ENCODE measurements at places on chromosomes 2 and 18.

- no peak for DNase-seq
These were observed 51.0 kb upstream of the SERPINB2 start for GRCh38 chr18:63836456-63836855.

GRCh38 chr2:224151161-224151560 is 112.1 kb upstream of the SERPINE2 start:
- no peak for DNase-seq

- no peak for DNase-seq
These were observed 650 bp upstream of the AFG3L2 start for GRCh38 chr18:12377556-12378197.

- DNase-seq = peak; percentile 94
These were observed 19.3 kb downstream of the GPR55 start for GRCh38 chr2:230905448-230906421.

GRCh38 chr18:4438938-4439337 is 16.2 kb downstream of the DLGAP1 start:
- no peak for DNase-seq

DNA sequence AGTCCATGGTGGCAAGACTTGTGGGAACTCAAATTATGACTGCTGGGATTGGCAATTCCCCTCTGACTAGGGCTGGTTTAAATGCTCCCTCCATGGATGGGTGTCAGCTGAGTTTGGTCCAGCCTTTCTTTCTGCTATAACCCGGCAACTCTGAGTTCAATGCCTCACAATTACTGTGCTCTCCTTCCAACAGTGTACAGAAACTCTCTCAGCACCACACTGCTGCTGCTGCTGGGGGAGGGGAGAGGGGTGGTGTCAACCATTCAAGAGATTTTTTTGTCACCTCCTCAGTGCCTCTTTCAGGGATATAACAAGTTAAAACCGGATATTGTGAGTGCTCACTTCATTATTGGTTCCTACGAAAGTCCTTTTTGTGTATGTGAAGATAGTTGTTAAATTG is 830.3 kb upstream of the NXPH2 start:
- no peak for DNase-seq

GRCh38 chr2:154623819-154624218 is 74.7 kb upstream of the KCNJ3 start:
- no peak for DNase-seq

- no peak for DNase-seq
These were observed 1.5 kb downstream of the SLC39A10 start for GRCh38 chr2:195658541-195658890.

DNA sequence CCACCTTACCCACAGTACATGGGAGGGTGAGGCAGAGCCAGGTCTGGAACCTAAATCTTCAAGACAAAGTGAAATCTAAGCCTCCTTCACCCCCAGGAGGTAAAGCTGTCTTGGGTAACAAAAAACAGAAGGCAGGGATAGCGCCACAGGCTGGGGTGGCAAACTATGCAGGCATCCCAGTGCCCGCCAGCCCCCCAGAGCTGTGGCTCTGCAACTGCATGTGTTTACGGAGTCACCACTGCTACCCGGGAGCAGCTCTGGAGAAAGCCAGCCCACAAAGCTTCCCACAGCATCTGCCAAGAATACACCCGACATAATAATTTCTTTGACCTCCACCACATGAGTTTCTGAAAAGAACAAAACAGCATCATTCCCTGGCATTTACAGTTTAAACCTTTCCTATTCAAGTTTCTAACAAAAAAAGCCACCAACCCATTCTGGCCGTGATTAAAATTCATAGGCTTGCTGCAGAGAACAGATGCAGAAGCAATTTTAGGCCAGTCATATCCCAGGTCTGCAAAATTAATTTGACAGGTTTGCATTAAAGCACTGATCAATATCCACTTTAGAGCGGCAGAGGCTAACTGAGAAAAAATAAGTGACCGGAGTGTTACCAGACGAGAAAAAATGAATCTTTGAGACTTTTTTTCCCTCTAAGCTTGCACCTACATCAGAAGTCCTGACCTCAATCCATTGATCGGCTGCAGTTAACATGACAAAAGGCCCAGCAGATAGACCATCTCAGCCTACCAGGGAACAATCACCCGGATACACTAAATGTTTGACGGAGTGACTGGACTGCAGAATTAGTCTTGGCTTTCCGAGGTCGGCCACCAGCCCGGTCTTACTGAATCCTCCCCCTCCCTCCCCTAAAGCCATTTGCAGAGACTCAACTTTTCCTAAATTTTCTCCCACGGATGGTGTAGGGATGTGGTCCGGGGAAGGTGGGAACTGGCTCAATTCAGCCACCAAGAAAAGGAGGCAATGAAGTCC is 309.6 kb upstream of the SKOR2 start:
- DNase-seq = no peak

- no peak for DNase-seq
These were observed 788.4 kb downstream of the TSN start for GRCh38 chr2:122543815-122544214.

DNA sequence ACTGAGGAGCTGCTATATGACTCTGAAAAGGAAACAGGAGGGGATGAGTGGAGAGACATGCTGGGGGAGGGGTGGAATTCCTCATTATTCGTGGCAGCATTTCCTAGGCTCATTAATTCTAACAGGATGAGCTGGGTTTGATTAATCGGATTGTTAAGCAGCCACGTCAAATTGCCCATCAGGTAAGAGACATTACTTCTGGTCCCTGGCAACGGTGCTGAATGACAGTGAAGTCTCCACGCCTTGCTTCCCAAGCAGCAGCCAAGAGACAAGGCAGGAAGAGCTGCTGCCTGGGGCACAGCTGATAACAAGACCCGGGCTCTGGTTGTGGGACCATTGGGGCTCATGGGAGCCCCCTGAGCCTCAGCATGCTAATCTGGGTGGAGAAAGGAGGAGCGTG is 86.6 kb downstream of the MARCHF4 start:
- DNase-seq = no peak

- DNase-seq = no peak
These were observed 184.8 kb downstream of the PRKCE start for GRCh38 chr2:45836316-45836715.

- no peak for DNase-seq
These were observed 68.4 kb downstream of the COPS7B start for GRCh38 chr2:231854616-231855125.

DNA sequence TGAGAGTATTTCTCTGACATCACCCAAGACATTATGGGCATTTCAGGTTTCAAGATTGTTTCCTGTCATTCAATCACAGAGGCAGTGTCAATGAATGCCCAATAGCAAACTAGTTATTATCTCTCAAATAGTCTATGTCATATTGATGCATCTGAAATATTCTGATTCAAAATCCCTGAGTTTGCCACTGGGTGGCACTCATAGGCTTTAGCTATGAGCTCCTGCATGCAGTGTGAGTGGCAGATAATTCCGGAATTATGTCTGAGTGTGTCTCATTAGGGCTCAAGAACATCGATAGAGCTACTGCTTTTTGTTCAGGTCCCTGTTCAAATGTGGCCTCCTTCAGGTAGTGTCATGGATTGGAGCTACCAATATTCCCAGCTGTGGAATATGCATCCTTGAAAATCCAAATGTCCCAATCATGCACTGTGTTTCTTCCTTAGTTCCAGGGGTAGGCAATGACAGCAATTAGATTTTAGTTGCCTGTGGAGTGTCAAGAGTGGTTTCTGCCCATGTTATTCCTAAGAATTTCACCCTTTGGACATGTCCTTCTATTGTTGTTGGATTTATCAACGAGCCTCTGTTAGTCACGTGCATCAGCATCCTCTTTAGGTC is 7.8 kb upstream of the OR6B3 start:
- DNase-seq = peak; percentile 48

- no peak for DNase-seq
These were observed 43.8 kb downstream of the APOB start for GRCh38 chr2:20999906-21000645.

GRCh38 chr2:238031751-238032150 is 29.1 kb upstream of the SCLY start:
- DNase-seq = no peak

GRCh38 chr2:214560176-214560575 is 149.3 kb downstream of the VWC2L start:
- no peak for DNase-seq

GRCh38 chr2:231396058-231396821 is 730 bp downstream of the B3GNT7 start:
- DNase-seq = no peak

- DNase-seq = no peak
These were observed 70.3 kb upstream of the PELI1 start for GRCh38 chr2:64214281-64215115.

Measured in activated CD4-positive, alpha-beta T cell treated with anti-CD3 and anti-CD28 coated beads, Interleukin-2, amount 50 U/mL, for 24 hours (primary cell).